Activated CD8-positive, alpha-beta memory T cell treated with anti-CD3 and anti-CD28 coated beads for 36 hours (primary cell): ENCODE measurements at places on chromosomes 5 and 9. TPM values are rescaled to one million over a fixed set of nuclear protein-coding genes. Genes with fewer than 3 reads are reported as not detected.

The CA9 gene
- total RNA-seq, result 6.2 TPM

The PLPP6 gene
- total RNA-seq, result 5.3 TPM

The DDX4 gene
- total RNA-seq, result not detected

The AGPAT2 gene
- 18.5 TPM for total RNA-seq

The C9orf43 gene
- 0.91 TPM for total RNA-seq

The KIF12 gene
- not detected for total RNA-seq

The CRB2 gene
- total RNA-seq, result not detected

The PCDHGA6 gene
- total RNA-seq, result 0.06 TPM

The SPINK4 gene
- not detected for total RNA-seq

The C5orf58 gene
- not detected for total RNA-seq

The TAF11L8 gene
- total RNA-seq, result not detected
